Brain pericyte (primary cell): ENCODE measurements at places on chromosomes 16 and 17.

DNA sequence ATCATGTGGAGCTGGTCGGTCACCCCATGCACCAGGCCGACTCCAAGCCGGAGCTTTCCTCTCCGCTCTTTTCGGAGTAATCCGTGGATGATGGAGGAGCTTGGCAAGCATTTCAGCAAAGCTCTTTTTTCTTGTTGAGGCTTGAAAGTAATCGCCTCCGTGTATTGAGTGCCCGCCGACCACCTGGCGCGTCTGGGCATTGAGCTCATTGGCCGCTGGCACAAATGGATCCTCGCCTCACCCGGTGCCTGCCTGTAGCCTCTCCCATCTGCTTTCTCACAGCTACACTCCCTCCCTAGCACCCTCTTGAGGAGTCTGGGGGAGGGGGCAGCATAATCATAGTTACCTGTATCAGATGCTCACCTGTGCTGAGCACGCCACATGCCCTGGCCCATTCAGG, 148.9 kb downstream of the CMIP start:
- no peak for DNase-seq

DNA sequence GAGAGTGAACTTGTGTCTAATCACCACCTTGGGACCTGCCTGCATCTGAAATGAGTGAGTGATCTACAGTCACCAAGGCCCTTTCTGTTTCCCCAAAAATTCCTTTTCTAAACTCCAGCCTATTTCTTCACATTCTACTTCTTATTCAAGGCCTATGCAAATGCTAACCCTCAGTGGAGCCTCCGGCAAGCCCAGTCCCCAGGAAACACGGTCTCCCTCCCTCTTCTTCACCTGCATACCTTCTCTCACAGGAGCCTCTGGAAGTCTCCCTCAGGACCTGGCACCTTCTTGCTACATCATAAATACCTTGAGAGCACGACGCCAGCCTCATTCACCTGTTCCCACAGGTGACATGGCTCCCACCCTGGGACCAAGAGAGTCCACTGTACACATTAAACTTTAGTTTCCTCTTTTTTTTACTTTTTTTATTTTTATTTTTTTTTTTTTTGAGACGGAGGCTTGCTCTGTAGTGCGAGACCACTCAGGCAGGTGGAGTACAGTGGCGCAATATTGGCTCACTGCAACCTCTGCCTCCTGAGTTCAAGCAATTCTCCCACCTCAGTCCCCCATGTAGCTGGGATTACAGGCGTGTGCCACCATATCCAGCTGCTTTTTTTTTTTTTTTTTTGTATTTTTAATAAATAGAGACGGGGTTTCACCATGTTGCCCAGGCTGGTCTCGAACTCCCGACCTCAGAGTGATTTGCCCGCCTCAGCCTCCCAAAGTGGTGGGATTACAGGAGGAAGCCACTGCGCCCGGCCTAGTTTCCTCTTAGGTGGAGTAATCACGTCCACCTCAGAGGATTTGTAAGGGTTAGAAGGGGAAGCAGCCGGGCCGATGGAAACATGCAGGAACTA, 97.3 kb downstream of the ANKRD11 start:
- DNase-seq: no peak

- DNase-seq: no peak
Measured at GRCh38 chr16:23689442-23690187, 10.9 kb downstream of the PLK1 start.

- no peak for DNase-seq
Measured at GRCh38 chr16:959232-960040, 11.3 kb downstream of the LMF1 start.

- DNase-seq: no peak
Measured at GRCh38 chr16:74463888-74464287, 42.6 kb upstream of the CLEC18B start.

DNA sequence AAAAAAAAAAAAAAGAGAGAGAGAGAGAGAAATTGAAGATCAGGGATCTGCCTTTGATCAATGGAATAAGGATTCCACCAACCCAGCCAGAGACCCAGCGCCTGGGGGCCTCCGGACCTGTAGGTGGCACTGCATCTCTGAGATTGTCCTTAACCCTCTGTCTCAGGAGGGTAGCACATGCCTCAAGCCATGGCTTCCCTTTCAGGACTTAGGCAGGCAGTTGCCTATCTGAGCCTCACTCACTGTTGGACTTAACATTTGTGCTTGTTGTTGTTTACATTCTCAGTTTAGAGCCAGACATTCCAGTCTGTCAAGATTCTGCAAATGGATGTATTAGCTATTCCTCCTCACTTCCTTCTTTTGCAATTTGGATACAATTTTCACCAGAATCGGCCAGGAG, 5.1 kb upstream of the SCNN1B start:
- no peak for DNase-seq

DNA sequence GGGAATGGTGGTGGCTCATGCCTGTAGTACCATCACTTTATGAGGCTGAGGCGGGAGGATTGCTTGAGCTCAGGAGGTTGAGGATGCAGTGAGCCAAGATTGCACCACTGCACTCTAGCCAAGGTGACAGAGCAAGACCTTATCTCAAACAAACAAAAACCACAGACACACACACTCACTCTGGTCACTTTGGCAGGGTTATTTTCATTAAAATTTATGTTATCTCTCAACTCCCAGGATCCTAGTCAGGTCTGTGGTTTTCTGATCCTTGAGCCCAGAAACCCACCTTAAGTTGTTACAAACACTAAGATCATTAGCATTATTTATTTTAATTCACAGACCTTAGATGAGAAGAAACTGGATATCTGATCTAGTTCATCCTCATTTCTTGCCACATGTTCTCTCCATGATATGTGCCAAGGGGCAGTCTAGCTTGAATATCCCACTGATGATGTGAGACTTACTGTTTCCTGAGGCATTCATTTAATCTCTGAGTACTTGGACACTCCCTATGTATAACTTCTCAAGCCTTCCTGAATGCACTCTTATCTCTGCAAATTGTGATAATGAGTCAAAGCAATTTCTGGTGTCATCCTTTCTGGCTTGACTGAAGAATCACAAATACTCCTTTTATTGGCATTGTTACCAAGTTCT, 9.6 kb downstream of the ABHD15 start:
- DNase-seq: no peak

- DNase-seq: no peak
Measured at GRCh38 chr16:82323171-82323570, 153.1 kb upstream of the MPHOSPH6 start.

- no peak for DNase-seq
Measured at GRCh38 chr16:71540-72401, 660 bp downstream of the RHBDF1 start.

- DNase-seq: no peak
Measured at GRCh38 chr16:68466174-68466573, 17.9 kb upstream of the SMPD3 start.

DNA sequence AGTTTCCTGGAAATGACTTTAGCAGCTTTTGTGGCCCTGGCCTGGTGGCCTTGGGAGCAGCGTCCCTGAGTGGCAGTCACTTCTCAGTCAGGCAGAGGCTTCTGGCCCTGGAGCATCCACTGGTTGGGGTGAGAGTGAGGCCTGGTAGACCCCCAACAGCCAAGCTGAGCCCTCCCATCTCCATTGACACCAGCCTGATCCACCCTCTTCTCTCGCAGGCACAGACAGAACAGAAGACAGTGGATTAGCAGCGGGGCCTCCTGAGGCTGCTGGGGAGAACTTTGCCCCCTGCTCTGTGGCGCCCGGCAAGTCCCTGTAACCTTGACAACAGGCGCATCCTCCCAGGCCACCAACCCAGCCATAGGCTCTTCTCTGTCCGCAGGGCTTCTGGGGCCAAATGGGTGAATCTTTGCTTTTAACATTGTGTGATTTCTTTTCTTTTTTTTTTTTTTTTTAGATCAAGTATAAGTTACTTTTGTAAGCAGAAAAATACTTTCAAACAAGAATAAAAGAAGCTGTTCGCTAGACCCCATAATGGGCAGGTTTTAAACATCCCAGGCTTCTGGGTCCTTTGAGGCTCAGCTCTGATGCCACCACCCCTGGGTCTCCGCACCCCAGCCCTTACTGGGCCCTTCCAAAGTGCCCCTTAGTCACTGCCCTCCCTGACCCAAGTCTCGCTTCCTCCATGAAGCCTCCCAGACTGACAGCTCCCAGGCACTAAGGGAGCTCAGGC, 12.7 kb upstream of the FLYWCH1 start:
- DNase-seq: no peak

DNA sequence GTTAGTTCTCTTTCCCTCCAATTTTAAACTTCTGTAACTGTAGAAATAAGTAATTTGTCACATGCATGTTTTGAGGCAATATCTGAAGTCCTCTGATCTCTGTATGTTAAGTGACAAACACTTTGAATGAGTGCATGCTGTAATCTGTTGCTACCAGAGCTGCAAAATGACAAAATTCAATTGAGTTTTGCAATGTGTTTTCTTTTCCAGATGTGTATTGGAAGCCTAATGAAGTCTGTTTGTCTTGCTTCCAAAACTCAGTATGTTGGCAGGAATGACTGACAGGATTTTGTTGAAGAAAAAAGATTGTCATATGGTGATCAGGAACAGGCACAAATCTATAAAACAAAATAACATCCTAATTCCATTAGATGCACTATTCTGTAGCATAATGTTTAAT, 561.6 kb upstream of the CDH8 start:
- DNase-seq: no peak

DNA sequence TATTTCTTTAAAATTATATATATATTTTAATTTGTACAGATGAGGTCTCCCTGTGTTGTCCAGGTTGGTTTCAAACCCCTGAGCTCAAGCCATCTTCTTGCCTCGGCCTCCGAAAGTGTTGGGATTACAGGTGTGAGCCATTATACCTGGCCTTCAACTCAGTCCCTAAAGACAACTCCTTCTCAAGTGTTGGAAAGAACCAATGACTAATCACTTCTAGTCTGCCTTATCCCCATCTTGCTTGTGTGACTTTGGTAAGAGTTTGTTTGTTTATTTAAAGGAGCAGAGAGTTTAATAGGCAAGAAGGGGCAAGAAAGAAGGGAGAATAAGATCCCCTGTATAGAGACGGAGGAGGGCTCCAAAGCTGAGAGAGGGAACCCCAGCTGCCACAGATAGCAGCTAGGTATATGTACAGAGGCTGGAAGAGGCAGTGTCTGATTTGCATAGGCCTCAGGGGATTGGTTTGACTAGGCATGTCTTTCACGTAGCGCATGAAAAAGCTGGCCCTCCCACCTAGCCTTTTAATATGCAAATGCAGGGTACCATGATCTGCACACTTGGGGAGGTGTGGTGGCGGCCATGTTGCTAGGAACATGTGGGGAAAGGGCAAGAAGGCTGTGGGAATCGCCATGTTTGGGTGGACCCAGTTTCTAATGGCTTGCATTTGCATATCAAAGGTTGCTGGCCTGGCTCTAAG, 21.5 kb downstream of the ABCC1 start:
- DNase-seq: no peak

DNA sequence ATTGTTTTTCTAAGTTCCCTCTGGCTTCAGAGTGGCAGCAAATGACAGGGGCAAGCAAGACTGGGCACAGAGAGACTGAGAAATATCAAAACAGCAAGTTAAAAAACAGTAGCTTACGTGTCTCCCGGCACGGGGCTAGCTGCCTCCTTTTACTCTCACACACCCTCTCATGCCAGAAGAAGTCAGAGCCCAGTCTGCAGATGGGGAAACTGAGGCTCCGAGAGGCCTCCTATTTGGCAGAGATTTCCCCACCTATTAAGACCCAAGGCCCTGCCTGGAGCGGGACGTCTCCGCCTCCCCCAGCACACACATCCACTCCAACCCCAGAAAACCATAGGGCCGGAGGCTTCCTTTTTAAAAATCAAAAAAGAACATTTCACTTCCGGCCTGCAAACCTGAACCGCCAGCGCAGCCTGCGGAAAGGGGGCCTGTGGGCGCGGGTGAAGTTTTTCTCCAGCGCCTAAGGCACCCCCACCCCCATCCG, 832 bp downstream of the CARHSP1 start:
- no peak for DNase-seq

DNA sequence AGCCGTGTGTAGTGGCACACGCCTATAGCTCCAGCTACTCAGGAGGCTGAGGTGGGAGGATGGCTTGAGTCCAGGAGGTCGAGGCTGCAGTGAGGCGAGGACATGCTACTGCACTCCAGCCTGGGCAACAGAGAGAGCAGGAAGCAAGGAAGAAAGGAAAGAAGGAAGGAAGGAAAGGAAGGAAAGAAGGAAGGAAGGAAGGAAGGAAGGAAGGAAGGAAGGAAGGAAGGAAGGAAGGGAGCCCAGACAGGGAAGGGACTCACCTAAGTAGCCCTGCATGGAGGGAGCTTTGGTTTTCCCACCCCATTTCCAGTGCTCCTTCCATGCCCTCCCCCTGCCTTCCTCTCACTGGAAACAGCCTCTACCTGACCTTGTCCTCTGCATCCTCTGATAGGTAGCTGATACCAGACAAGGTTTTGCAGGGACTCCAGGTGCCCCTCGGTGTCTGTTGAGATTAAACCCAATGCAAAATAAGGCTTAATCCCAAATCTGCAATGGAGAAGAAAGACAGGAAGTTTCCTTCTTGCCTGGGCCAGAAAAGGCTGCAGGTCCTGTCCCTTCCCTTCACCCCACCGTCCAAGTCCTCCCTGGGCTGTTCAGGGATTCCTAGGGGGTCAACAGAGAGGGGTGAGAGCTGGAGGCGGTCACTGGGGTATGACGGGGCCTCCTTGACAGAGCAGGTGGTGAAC, 21.5 kb upstream of the CA4 start:
- DNase-seq: no peak

DNA sequence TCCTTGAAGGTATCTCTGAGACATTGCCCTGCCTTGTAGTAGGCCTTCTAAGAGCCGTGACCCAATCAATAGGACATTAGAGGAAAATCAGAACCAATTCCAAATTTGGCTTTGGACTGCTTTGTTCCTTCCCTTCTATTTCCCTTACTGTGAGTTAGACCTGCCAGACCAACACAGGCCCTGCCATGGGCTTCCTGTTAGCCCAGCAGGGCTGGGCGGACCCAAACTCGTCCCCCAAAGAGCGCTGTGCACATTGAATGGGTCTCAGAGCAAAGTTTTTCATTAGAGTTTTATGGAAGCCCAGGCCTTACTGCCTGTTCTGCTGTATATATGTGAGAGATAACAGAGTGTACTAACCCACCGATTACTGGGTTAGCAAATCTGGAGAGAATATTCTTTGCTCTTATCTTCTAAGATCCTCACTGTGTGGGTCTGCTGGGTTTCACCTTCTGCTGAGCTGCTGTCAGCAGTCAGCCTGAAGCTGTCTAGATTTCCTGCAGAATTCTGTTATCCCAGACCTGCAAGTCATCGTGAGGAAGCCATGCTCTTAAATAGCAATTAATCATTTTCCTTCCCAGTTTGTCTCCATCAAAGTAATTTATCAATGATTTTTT, 5.7 kb downstream of the ARHGAP44 start:
- no peak for DNase-seq

DNA sequence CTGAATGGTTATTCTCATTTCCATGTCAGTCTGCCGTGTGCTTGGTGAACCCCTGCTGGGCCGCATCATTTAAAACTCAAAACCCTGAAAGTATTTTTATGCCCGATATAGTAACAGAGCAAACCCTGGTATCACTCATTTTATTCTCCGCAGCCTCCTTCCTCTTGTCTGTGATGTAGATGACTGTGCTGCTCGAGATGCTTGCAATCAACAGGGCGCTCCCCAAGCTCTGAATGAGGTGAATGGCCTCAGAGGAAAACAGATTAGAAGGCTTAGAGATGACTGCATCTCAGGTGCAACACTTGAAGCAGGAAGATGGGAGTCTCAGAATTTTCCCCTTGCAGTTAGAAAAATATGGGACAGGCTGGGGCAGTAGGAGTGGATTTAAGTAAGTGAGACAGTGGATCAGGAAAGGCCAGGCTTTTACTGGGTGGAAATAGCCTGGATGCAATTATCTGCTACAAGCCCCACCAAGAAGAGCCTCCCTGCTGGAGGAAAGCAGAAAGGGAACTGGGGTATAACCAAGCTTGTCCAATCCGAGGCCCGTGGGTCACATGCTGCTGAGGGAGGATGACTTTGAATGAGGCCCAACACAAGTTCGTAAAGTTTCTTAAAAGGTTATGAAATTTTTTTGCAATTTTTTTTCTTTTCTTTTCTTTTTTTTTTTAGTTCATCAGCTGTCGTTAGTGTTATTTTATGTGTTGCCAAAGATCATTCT, 166.9 kb downstream of the CDH13 start:
- no peak for DNase-seq
